ENCODE measurements at places on chromosomes 4 and X. TPM values are rescaled to one million over a fixed set of nuclear protein-coding genes. Genes with fewer than 3 reads are reported as not detected.
A peak's percentile ranks its signal among the peaks of the same experiment; 100 is the strongest.

The TMEM255A gene
- under 0.01 TPM for total RNA-seq

- H3K4me1 ChIP-seq, result no peaks in the 10 kb centered on the region
- H3K27me3 ChIP-seq, result no peaks in the 10 kb centered on the region
- no peak overlapping the region for H3K27ac ChIP-seq
- no peak for DNase-seq
These were observed 225.1 kb upstream of the GALNTL6 start for GRCh38 chr4:171588051-171588545.

GRCh38 chr4:124713185-124713592 lies 657 bp upstream of the ANKRD50 start:
- peak overlapping the region; percentile 98 for H3K27ac ChIP-seq
- H3K4me3 ChIP-seq, result peak overlapping the region; percentile 85
- DNase-seq, result peak; percentile 88
- peaks cover 27% of the 10 kb centered on the region for H3K4me1 ChIP-seq
- H3K27me3 ChIP-seq, result no peaks in the 10 kb centered on the region

The DDIT4L gene
- 2.2 TPM for total RNA-seq

- peak overlapping the region; percentile 86 for H3K27ac ChIP-seq
- peak overlapping the region; percentile 81 for H3K4me3 ChIP-seq
- H3K36me3 ChIP-seq, result no peaks in the 10 kb centered on the region
- H3K27me3 ChIP-seq, result no peaks in the 10 kb centered on the region
These were observed 536 bp downstream of the SH3BGRL start for GRCh38 chrX:81202456-81202819.

- no peak for DNase-seq
- no peaks in the 10 kb centered on the region for H3K27me3 ChIP-seq
- H3K4me1 ChIP-seq, result no peaks in the 10 kb centered on the region
These were observed 582.0 kb downstream of the ADGRL3 start for GRCh38 chr4:61782133-61782532.

DNA sequence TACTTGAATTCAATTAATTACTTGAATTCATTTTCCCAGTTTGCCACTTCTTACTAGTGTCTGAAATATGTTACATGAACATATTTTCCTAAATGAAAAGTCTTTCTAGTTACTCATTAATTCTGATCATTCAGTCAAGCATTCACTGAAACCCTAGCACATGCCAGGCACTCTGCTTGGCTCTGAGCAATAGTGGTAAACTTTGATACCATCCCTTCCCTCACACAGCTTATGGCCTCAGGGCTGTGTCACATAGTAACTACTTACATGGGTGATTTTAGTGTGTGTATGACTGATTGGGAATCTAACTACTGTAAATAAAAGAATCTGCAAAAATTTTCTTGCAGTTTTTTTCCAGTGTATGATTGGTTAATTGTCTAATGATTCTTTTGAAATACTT lies 32.7 kb downstream of the METAP1 start:
- H3K27ac ChIP-seq, result no peak overlapping the region
- DNase-seq, result no peak
- no peak overlapping the region for H3K4me3 ChIP-seq
- no peaks in the 10 kb centered on the region for H3K36me3 ChIP-seq
- no peaks in the 10 kb centered on the region for H3K27me3 ChIP-seq

- no peaks in the 10 kb centered on the region for H3K27me3 ChIP-seq
- no peaks in the 10 kb centered on the region for H3K36me3 ChIP-seq
- H3K27ac ChIP-seq, result no peak overlapping the region
- H3K4me3 ChIP-seq, result no peak overlapping the region
- DNase-seq, result no peak
- no peaks in the 10 kb centered on the region for H3K4me1 ChIP-seq
These were observed 1293.1 kb downstream of the PCDH19 start for GRCh38 chrX:99117011-99117410.
